ENCODE measurements at places on chromosomes 5 and 9.

GRCh38 chr9:96064826-96065481, 189.5 kb downstream of the ERCC6L2 start:
- no peak for DNase-seq

- no peak for DNase-seq
Observed at GRCh38 chr9:114177423-114178064, 22.2 kb downstream of the COL27A1 start.

GRCh38 chr5:143145243-143146160, 258.0 kb downstream of the NR3C1 start:
- no peak for DNase-seq

GRCh38 chr5:160451281-160451680, 29.6 kb downstream of the PTTG1 start:
- no peak for DNase-seq

DNA sequence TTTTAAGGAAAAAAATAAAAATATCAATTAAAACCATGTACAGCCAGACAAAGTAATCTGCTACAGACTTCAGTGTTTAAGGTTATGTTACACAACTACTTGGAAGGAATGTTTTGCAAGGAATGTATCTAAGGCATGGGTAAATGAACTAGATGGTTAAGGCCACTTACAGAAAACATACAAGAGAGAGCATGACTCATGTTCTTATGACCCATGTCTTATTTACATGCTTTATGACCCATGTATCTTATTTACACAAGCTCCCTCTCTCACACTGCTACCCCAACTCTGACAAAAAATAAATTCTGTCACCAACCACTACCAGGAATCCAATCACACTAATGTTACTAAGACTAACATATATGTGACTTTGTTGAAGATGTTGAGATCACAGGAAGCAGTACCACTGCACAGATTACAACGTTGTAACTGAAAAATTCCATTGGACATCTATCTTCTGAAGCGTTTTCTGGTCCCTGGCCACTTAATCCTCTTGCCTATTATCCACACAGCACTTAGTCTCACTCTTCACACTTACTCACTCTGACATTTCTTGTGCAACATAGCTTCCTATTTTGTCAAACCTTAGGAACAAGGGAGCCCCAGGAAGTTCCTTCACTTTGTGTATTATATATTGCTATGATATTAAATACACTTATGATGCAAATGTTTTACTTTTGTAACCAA, 1630.1 kb upstream of the C9orf72 start:
- DNase-seq: no peak
